ENCODE measurements at places on chromosomes 1 and 21. TPM values are rescaled to one million over a fixed set of nuclear protein-coding genes. Genes with fewer than 3 reads are reported as not detected.
A peak's percentile ranks its signal among the peaks of the same experiment; 100 is the strongest.

DNA sequence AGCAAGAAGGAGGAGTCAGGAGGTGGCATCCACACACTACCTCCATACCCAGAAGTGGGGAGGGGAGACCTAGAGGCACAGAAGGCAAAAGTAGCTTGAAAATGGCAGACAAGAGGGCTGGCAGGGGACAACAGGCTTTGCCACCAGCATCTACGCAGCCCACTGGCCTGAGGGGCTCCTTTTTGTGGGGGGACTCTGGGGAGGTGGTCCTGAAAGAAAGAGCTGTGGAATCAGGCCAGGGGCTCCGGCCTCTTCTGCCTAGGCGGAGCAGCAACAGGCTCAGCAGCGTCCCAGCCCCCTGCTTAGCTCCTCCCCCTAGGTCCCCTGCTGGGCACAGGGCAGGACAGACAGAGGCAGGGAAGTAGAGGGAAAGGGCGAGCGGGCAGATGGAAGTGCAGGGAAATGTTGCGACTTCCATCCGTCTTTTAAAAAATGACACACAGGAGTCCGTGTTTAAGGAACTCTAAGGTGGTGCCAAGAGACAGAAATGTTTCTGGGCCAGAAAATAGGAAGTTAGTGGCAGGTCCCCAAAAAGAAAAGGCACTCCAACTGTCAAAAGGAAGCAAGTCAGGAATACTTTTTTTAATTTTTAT is 10.0 kb upstream of the LEFTY2 start:
- DNase-seq: no peak

DNA sequence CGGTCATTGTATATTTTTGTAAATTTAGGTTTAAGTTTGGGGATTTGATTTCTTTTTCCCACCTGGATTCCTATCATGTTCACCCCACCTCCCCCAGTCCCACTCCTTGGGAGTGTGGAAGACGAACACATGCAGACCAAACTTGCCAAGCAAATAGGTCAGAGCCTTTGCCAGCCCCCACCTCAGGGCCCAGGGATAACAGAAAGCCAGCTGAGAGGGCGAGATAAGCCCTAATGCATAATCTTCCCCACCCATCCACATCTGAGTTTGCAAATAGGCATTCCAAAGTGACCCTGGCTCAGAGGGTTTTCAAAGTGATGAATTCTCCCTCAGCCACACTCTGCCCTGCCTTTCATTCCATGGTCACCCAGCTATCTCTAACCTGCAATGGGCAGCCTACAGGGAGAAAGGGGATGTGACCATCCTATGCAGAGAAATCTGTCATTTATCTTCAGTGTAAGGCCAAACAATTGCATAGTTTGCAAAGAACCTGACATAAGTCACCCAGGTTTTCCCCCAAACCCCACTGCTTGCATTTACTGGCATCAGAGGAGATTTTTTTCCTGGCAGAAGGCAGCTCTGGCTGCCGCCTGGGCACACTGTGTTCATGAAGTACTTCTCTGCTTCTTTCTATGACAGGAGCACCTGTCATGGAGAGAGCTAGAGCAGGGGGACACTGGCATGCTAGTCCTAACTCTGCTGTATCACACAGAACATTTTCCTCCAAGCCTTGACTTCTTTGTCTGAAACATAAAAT is 69.0 kb upstream of the NFIA start:
- DNase-seq: no peak

- DNase-seq: no peak
Observed at GRCh38 chr1:216997069-216997468, 273.8 kb upstream of the ESRRG start.

DNA sequence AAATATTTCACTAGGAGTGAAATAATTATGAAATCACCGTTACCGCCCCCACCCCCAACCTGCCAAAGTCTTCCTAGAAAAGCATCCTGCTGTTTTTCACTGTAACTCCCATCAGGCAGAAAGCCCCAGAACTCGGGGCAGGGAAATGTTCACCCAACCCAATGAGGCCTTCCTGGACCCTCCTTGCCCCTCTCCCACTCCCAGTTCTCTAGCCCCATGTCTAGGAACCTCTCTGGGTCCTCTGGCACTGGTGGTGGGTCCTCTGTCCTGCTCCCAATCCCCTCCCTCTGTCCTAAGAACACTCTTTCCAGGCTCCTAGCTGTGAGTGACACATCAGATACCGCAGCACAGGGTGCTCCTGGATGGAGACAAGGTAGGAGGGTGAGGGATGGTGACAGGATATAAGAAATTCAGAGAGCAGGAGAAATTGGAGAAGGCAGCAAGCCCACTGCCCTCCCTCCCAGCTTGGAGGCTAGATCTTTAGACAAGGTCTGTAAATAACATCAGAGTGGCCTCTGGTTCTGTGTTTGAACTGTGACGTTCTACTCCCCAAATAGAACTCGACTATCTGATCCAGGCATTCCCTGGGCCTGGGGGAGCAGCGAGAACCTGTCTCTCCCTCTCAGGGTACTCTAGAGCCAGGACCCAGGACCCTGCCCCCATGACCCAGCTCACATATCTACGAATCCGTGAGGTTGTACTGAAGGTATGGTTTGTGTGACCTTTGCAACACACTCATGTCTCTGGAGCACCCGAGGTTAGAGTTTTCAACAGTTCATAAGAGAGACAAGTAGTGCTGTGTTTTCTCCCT is 23.3 kb upstream of the BTG2 start:
- no peak for DNase-seq

Gene CELSR2
- total RNA-seq: 2.9 TPM

Gene HPCAL4
- not detected for total RNA-seq

DNA sequence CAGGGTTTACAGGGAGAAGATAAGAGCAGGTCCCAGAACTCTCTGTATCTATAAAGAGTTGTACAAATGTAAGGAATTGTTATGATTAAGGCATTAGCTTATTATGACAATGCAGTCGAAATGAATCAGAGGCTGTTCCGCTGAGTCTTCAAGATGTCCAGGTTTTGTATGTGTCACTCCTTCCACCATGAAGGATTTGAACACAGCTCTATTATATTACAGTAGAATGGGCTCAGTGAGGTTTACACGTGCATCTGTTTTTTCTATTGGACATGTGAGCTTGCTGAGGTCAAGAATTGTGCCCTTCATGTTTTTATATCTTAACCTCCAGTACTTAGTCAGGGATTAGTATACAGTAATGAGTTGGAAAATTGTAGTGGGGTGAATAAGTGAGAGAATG is 86.3 kb downstream of the MPZL1 start:
- DNase-seq: no peak

GRCh38 chr1:44713321-44713781 is 17.6 kb downstream of the RNU5D-1 start:
- DNase-seq: peak; percentile 67

- DNase-seq: no peak
Observed at GRCh38 chr1:227299241-227299627, 19.1 kb downstream of the CDC42BPA start.

Gene GPR37L1
- not detected for total RNA-seq

DNA sequence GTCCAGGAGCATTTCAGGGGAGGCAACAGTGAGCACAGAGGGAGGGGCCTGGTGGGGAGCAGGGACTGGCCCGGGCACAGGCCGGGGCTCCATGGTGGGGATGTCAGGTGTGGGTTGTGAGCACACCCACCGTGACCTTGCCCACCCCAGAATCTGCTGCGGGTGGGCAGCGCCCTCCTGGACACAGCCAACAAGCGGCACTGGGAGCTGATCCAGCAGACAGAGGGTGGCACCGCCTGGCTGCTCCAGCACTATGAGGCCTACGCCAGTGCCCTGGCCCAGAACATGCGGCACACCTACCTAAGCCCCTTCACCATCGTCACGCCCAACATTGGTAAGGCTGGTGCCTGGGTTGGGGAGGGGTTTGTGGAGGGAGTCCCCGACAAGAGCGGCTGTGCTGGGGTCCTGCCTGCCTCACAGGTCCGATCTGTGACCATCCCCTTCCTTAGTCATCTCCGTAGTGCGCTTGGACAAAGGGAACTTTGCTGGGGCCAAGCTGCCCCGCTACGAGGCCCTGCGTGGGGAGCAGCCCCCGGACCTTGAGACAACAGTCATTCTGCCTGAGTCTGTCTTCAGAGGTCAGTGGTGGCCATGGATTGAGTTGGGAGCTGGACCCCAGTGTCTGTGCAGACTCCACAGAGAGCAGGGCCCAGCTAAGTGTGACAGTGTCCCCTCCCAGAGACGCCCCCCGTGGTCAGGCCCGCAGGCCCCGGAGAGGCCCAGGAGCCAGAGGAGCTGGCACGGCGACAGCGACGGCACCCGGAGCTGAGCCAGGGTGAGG is 14.3 kb downstream of the PSRC1 start:
- no peak for DNase-seq

Gene C1orf74
- total RNA-seq: 4.1 TPM

DNA sequence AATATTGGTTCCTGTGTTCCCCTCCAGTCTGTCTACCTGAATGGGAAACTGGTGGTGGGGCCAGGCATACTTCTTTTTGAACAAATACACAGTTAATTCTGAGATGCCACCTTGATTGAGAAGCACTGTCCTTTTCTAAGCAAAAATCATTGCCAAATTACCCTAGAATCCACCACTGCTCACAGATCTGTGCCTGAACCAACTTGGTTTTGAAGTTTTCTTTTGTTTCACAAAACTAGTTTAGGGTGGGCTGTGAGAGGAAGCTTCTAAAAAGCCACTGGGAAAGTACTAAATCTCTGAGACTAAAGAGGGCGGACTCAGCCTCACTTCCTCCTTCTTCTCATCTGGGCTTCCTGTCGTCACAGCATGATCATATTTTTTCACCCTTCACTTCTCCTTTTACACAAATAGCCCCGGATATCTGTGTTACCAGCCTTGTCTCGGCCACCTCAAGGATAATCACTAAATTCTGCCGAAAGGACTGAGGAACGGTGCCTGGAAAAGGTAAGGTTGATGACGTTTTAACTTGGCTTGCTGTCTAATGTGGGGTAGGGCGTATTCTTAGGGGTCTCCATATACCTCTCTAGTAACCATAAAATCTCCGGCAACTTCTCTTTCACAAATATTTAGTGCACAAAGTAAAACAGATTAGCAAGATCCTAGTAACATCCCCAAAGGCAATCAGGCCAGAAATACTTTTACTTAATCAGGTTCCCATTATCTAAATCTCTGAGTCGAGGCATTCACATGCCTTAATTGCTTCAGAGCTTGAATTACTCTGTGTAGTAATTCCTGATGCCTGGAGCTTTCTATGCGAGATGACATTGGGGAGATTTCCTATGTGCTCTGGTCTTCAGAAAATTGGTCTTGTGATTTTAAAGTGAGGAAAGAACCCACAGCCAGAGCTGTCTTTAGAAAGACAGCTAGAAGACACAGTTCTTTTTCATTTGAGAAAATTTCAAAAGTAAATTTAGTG is at the start of gene CD53:
Gene CD53 (plus strand): TSS at position 404 of the 976 bp plus-strand sequence. CDS start 18,261 bp downstream, outside the sequence.
- DNase-seq: peak; percentile 92

- no peak for DNase-seq
Observed at GRCh38 chr1:19356266-19356665, 44.1 kb downstream of the SLC66A1 start.

DNA sequence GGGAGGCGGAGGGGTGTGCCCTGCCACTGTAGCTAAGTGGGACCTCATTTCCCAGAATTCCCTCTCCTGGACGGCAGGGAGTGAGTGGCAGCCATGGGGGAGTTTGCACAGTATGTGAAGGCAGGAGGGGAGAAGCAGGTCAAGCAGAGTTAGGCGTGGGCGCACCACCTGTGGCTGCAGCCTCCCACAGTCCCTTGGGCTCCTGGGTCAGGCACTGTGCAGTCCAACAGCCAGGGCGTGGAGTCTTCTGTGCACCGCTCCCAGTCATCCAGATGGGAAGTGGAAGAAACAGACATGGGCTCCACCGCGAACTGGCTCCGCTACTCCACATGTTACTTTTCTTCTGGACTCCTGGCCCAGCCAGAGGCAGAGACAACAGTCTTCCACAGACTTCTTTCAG is 85.4 kb upstream of the TIAM1 start:
- DNase-seq: no peak

DNA sequence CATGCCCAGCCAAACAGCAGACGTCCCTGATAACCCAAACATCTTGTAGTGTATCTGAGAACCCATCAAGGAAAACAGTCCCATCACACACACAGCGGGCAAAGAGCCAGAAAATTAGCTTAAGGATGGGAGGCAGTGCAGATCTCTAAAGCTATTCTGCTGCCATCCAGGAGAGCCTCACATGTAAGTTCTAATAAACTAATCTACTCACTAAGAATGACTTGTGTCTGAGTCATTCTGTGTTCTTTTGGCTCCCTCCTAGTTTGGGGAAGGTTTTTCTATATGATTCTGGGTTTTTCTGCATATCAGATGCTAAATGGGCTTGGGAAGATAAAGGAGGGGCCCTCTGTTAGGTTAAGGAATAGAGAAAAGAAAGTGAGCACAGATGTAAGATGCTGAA is 162.8 kb downstream of the HUNK start:
- DNase-seq: no peak

DNA sequence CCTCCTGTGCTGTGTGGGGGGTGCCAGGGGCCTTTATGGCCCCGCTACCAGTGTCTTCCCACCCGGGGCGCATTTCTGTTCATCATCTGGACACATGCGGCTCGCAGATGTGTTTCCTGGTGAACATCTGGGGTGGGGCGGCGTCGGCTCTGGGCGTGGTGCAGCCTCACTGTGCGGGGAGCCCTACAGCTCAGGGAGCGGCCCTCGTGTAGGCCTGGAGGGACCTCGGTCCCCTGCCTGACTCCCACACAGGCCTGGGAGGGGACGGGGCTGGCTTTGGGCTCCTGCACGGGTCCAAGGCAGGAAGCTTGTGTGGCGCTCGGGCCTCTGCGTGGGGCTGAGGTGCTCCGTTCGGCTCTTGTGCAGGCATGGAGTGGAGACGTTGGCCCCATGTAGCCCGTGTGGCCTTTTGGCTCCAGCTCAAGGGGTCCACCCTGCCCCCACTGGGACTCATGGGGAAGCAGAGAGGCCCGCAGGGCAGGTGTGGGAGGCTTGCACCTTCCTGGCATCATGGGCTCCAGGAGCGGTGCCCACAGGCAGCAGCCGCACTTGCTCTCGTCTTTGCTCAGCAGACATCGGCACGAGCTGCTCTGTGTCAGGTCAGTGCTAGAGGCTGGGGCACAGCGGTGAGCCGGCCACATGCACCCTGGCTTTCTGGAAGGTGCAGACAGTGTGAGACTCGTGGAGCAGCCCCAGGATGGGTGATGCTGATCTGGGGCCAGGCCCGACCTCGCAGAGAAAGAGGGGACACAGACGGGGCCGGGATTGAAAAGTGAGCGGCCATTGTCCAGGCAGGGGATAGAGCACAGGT is 90.1 kb upstream of the ACTRT2 start:
- no peak for DNase-seq

GRCh38 chr1:115107516-115108260 is 18.4 kb upstream of the TSPAN2 start:
- DNase-seq: no peak

- no peak for DNase-seq
Observed at GRCh38 chr1:212591922-212592321, 16.6 kb upstream of the ATF3 start.

Gene CCDC185
- not detected for total RNA-seq

DNA sequence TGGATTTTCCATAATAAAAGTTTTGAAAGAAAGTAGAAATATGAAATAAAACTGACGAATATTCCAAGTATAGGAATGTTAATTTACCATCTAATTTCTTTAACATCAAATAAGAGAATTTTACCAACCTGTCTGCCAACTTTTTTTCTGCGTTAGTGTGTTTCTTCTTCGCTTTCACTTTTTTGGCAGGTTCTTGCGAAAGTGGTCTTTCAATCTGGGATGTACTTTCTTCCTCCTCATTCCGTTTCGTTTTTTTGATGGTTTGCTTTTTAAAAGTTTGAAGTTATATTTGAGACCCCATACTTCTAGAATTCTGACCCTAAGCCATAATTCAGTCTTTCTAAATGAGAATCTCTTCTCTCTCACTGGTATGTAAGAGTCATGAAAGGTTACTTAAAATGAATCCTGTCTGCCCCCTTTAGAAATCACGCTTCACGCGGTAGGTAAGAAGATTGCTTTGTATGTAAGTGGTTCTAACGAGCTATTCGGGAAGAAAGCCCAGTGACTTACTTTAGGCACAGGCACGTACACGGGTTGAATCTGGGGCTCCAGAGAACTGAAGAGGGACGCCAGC is 580 bp downstream of the RBM34 start:
- DNase-seq: no peak

Gene MLLT11
- 1.1 TPM for total RNA-seq
